CD4-positive, alpha-beta T cell treated with Interleukin-17A for 4 hours (primary cell): ENCODE measurements at places on chromosomes 7 and 10.

DNA sequence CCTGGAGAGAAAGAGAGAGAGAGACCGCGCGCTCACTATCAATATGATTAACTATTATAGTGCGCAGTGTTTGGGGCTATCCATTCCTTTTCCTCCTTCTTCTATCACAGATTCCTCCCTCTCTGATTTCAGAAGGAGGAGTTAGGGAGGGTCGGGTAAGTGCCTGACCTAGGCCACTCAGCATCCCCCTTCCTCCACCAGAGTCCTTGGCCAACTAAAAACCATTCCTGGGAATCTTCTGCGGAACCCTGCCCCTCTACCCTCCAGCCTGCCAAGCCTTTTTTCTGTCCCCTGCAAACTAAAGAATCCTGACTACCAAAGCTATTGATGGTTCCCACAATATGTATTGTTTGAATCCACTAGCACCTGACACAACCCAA is 256.2 kb upstream of the NFE2L3 start:
- no peak for DNase-seq

GRCh38 chr10:101974091-101974971 is 81.6 kb downstream of the ARMH3 start:
- no peak for DNase-seq

DNA sequence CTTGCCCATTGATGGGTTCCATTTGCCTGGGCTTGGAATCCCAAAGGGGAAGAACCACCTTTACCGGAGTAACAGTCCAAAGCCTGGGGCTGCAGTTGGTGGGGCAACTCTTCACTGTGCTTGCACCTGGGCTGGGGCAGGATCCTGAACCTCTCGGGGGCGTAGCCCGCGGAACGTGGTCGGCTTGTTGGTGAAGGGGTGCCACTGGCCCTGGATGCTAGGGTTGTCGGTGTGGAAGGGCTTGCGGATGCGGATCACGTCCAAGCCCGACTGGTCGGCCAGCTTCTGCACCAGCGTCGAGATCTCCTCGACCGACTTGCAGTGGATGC is 710 bp downstream of the MRPL43 start:
- no peak for DNase-seq

- DNase-seq = no peak
Observed at GRCh38 chr10:77643795-77644468, 6.3 kb upstream of the KCNMA1 start.

- DNase-seq = no peak
Observed at GRCh38 chr10:105192146-105192545, 551.1 kb downstream of the SORCS3 start.

DNA sequence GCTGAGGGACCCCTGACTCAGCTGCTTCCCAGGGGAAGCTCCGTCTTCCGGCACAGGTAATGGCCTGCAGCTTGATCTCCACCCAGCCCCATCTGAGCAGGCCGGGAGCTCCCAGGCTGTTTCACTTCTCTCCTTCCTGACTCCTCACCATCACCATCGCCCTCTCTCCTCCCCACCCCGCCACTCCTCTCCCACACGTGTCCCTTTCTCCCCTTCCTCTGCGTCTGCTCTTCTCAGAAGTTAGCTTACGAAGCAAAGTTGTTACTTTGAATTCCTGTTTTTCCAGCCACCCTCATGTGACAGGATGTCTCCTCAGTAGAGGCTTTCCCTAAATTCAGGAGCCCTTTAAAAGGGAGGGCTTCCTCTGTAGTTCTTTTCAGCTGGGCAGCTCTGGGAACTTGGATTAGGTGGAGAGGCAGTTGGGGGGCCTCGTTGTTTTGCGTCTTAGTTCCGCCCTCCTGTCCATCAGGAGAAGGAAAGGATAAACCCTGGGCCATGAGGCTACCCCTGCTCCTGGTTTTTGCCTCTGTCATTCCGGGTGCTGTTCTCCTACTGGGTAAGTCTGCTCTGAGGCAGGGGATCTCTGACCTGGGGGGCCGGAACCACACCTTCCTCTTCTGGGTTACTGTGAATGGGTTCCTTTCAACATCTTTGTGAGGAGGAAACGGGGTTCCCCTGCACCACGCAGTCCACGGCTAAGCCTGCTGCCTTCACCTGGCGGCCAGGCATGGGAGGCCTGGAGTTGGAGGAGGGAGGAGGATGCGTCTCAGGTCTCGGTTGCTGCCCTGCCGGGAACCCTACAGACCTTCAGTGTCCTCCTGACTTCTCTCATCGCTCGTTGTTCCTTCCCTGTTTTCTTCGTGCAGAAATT is at the start of gene MRC1:
Gene MRC1 (plus strand): TSS at position 378 of the 871 bp plus-strand sequence. CDS start 118 bp downstream, at position 496.
- DNase-seq = no peak

GRCh38 chr7:5354460-5355232 is 69.0 kb downstream of the TNRC18 start:
- DNase-seq = no peak

DNA sequence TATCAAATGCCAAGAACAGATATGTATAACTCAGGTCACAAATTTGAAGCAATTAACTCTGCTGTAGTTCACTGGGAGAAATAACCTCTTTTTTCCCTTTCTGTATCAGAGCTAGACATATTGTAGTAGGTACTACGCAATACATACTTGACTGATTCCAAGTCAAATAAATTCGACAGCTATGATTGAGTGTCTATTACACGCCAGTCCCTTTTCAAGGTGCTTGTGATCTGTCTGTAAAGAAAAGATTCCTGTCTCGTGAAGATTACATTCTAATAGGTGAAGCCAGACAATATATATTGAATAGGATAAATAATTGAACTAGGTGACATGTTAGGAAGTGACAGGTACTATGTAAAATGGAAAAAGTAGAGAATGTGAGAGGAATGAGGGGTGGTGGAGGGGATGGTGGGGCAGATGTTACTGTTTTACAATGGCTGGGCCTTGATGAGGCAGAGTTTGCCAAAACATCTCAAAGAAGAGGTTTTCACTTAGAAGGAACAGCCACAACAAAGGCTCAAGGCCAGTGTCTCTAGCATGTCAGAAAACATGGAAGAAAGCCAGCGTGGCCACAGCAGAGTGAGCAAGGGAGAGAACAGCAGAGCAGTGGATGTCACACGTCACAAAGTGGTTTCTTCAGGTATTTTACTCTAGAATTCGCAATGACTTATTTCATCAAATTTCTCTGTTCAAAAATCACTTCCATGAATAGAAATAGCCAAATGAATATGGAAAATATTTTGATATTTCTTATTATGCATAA is 282.6 kb upstream of the CACNA2D1 start:
- DNase-seq = no peak

GRCh38 chr7:142833174-142834048 is 21.5 kb upstream of the EPHB6 start:
- no peak for DNase-seq

DNA sequence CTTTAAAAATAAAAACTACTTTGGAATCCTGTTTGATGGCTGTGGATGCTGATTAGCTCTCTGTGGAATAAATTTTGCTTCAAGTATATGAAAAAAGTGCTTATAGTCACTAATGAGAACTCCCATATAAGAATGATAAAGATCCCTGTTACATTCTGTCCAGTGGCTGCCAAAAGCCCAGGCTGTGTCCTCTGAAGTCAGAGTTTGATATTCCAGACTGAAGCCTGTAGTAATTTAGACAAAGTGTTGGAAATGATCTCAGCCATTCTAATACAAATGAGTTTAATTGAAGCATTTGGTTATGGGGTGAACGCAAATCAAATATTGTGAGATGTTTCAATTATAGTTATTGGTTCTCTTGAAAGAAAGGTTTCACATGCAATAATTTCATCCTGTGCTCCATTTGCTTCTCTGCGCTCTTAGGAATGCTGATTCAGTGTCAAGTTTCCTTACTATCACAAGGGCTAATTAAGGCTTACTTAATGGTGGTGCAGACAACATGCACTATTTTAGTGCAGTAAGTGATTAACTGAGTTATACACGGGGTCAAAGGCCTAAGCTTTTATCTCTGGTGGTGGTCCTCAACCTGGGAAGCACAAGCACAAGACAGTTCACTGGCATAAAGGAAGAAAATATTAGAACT is 867.6 kb downstream of the SORCS1 start:
- DNase-seq = no peak

DNA sequence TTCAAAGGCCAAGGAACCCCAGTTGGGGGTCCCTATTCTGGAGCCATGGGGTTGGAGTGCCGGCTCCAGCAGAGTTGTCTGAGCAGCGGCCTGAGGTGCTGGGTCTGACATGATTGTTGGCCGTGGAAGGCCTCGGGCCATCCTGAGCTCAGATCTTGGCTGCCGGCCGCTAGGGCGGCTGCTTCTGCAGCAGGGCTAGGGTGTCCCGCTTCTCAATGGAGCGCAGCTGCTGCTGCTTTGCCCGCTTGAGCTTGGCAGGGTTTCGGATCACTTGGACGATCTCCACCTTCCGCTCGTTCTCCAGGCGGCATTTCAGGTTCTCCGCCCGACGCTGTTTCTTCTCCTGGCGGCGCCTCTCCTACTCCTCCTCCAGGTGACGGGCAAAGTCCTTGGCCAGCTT is 171.1 kb downstream of the HIBADH start:
- DNase-seq = no peak

GRCh38 chr7:4770886-4771285 is 4.5 kb upstream of the AP5Z1 start:
- no peak for DNase-seq

- DNase-seq = no peak
Observed at GRCh38 chr10:93334901-93335327, 147.2 kb downstream of the MYOF start.

DNA sequence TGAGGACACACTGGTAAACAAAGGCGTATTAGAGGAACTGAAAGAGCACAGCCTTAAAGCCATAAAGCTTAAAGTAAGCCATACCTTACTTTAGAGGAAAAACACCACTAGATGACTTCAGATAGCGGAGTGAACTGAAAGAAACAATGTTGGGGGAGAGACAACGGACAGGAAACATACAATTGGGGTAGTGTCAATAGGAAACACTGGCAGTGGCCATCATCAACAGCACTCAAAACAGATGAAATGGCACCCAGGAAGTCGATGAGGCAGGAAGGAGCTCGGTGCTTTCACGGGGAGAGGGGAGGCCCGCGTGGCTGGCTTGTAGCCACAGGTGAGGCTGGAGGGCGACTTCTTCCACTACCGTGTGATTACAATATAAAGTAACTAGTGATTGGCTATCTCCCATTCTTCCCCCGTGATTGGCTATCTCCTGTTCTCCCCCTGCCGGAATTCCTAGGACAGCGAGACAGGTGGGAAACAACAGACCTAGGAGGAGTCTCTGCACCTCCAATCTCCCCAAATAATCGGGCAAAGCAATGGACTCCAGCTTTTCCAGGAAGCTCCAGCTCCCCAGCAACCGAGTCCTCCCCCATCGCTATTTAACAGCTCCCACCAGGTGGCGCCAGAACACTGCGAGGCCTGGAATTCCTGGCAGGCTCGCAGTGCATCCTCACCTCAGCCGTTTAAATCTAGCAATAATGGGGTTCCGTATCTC is 2.4 kb upstream of the TAS2R38 start:
- peak; percentile 76 for DNase-seq

GRCh38 chr10:62166331-62167131 is 102.1 kb downstream of the RTKN2 start:
- no peak for DNase-seq

DNA sequence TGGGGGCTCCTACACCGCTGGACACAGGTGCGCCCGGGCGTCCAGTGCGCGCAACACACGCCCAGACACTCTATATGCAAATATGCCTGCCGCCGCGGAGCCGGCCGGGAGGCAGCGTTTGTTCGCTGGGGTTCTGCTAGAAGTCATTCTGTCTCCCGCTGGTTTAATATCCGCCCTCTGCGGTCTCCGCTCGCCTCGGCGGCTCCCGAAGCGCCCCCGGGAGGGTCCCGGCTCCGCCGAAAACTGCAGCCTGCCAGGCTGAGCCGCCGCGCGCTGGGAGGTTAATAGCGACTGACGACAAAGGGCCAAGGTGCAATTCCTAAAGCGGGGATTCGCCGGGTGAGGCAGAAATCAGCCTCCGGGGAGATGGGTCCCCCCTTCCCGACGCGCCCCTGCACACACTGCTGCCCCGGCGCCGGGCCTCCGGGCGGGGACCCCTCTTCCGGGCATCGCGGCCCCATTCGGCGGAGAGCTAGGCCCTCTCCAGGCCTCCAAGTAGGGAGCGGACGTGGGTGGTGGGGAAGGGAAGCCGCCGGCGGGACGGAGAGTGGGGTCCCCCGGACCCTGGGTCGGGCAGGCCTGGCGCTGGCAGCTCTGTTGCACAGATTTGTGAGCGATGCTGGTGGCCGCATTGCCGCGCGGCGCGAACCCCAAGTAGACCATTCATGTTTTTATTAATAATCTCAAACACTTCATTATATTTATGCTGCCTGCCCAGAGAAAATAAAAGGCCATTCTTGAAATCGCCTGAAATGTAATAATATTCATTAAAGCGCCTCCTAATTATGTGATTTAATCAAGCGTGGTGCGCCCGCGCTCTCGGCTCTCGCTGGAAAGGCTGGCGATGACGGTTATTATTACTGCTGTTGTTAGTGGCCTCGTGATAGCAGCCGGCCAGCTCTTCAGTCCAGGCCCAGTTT is 9.1 kb downstream of the EN2 start:
- DNase-seq = no peak

DNA sequence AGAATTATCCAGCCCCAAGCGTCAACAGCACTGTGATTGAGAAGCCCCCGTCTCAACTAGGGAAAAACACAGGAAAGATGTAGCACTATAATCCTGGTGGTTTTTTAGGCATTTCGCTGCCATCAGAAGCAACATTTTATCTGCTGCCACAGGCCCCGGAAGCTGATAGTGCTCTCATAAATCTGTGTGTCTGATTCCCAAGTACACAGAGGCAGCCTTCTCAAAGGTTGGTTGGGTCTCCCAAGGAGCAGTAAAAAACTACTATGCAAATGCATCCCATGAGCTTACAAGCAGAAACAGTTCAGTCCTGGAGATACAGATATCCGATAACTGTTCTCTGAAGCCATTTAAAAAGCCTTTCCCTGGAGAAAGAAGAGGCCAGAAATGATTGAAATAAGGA is 45.8 kb upstream of the LYZL1 start:
- no peak for DNase-seq

- DNase-seq = no peak
Observed at GRCh38 chr7:13563257-13563656, 426.2 kb downstream of the ETV1 start.

DNA sequence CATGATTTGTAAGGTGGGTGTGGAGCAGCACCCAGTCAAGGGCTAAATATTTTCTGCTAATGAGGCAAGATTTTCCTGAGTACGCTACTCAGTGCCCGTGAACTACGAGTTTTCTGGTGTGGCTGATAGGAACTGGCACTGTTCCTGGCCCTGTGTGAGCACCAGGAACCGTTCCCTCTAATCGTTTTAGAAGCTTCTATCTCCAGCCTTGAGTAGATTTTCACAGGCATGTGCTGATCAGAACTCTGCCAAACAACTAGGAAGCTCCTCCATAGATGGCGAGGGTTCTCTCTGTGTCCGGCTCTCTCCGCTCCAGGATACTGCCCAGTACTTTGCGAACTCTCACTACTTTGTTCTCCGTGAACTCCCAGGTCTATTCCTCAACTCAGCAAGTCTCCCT is 17.7 kb downstream of the TRIM4 start:
- no peak for DNase-seq
